Fibroblast of skin of abdomen (primary cell): ENCODE measurements at places on chromosomes 12 and 14.
A peak's percentile ranks its signal among the peaks of the same experiment; 100 is the strongest.

DNA sequence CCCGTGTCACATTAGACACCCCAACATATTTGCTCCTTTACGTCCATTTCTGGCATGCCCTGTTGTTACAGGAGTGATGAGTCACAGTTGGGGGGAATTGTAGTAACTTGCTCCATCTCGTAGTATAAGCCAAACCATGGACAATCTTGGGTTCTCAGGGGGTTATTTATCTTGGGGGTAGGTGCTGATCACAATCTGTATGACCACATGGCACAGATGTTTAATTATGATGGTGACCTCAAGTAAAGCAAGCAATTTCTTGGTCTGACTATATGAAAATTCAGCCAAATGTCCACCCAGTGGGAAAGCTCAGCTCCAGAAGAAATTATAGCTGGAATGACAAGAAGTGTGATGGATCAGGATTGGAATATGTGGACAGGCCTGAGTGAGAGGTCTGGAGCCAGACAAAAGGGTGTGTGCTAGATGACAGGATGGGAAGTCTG lies 32.1 kb upstream of the STON2 start:
- no peak for DNase-seq

DNA sequence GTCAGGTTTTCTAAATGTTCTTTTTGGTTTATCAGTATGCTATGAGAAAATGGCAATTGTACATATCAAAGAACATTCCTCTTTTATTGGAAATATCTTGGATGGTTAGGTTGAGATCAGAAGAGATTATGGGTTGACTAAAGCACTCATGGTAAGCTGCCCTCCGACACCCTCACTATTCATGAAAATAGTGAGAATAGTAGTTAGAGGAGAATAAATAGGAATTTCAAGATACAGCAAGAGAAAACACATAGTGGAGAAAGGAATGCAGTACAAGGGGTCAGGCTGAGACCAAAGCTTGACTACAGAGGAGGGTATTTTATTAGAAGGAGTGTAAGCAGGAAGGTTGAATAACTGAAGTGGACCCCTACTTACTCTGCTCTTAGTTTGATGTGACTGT lies 112.5 kb downstream of the PTPRQ start:
- no peak for DNase-seq

GRCh38 chr12:47237751-47238211 lies 158.0 kb upstream of the AMIGO2 start:
- peak; percentile 52 for DNase-seq

DNA sequence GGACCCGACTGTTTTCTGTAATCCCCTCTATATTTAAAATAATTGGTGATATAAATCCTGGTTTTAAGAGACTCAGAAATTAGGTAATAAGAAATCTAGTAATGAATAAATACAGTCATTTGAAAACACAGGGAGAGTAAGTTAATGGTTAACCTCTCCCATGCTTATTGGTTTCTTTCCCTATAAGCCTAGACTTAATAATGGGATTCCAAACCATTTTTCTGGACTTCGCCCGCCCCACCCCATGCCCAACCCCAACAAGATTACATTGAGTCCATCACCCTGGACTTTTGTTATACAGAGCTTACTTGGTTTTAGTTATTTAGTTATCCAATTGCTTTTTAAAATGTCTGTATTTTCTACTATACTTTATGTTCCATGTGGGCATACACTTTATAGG lies 98.7 kb downstream of the WIF1 start:
- no peak for DNase-seq

DNA sequence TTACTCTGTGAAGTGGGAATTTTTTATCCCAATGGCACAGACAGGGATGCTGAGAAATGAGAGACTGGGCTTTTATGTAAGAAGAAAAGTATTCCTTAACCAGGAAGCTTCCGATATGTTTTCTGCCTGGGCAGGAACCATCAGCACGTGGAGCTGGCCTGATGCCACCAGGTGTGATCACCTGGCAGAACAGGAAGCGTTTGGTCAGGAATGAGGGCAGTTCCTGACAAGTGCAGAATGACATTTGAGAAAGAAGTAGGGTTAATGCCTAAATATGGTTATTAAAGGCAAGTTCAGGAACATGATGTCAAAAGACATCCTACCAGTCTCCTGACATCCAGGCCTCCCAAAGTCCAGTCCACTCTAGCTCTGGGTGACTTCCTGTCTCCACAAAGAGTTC lies 210.3 kb downstream of the NUAK1 start:
- no peak for DNase-seq

GRCh38 chr12:118013283-118013682 lies 3.2 kb upstream of the RFC5 start:
- no peak for DNase-seq

DNA sequence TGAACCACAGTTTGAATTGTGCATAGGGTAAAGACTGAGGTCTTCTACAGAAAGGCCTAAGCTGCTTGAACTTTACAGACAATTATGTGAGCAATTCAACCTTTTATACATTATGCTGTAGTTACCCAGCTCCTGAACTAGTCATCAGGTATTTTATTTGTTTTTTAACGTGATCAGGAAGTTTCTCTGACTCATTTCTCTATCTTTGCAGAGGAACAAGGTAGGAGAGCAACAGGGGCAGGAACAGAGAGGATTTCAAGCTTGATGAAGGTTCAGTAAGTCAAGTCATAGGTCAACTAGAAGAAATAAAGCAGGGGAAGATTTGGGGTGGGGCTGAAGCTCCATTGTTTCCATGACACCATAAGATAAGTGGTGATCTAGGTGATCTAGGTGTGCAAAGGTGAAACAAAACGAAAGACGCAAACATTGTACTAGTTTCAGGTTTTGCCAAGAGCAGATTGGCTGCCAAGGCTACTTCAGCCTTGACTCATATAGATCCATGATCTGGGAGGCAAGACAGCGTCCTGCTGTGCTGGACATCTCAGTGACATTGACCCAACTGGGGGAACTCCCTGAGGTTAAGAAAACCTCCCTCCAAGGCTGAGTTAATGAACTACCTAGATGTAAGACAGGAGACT lies 198.1 kb downstream of the DAD1 start:
- DNase-seq: no peak

DNA sequence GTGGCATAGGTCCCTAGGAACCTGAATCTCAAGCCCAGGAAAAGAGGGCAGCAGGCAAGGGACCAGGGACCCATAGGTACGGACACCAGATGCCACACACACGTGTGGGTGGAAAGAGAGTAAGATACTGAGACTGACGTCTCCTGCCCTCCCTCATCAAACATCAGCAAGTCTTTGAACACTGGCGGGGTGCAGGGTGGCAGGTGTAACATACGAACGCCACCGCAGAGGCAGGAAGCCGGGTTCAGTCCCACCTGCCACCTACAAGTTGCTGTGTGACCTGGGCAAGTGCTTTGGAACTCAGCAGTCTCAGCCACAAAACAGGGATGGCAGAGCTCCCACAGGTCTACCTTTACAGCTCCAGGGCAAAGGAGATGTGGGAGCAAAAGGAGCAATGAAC lies 11.1 kb downstream of the ACTN1 start:
- no peak for DNase-seq

GRCh38 chr12:121530600-121531355 lies 50.0 kb downstream of the KDM2B start:
- peak; percentile 56 for DNase-seq

DNA sequence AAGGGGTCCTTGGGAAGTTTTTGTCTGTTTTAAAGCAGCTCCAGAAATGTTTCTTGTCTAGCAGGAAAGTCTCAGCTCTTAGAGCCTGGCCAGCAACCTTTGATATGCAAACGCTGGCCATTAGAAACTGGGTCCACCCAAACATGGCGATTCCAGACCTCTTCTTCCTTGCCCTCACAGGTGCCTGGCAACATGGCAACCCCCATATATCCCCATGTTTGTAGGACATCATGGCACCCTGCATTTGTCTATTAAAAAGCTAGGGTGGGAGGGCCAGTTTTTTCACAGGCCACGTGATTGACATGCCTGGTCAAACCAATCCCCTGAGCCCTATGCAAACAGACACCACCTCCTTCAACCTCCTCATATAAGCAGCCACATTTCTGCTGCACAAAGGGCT lies 848.7 kb upstream of the FOXG1 start:
- DNase-seq: no peak

- no peak for DNase-seq
Measured at GRCh38 chr14:100042286-100042685, 22.9 kb upstream of the EVL start.

DNA sequence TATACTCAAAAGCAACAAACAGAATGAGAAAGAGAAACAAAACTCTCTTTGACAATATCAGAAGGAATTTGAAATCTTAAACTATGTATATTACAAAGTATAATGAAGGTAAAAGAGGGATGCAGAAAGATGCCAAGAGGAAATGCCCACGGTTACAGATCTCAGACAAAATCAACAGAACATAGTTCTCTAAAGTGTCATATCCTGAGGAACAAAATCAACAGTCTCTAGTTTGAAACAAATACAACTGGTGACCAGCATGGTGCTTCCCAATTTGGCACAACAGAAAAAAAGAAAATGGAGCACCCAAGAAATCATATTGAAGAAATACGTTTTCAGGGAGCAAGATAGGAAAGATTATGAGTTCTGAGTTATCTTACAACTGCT lies 116.5 kb downstream of the METTL25 start:
- DNase-seq: no peak

DNA sequence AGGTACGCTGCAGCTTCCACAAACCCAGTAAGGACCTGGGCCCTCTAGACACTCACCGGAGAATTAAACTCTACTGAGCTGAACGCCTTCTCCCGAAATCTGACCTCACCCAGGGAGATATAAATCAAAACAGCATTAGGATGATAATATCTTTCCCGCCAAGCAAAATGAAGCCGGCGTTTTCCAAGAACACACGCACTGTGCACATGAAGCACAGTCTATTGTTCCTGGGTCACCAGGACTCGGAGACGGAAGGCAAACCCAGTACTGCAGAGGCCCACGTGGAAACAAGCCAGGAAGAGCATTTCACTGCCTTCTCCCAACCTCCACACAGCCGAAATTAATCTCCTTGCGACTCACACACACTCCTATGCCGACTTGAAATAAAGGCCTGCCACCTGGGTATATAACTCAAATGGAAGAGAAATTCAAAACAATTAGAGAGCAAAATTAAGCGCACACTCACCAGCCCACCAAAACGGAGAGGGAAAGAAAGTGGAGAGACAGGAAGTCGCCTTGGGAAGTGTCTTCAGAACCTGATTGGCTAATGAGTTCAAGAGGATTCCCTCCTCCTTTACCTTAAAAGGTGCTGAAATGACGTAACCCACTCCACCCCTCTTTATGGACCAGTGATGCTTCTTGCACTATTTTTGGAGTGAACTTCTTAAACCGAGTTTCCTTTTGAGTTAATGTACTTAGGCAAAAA lies at the start of gene CCNB1IP1:
CCNB1IP1 (minus strand) TSS at position 492 of the 706 bp plus-strand sequence. CDS start 16,756 bp downstream, outside the sequence.
- DNase-seq: peak; percentile 89

- DNase-seq: no peak
Measured at GRCh38 chr14:49446801-49447200, 139.4 kb downstream of the RPS29 start.

GRCh38 chr14:102971314-102971713 lies 48.9 kb downstream of the AMN start:
- no peak for DNase-seq

DNA sequence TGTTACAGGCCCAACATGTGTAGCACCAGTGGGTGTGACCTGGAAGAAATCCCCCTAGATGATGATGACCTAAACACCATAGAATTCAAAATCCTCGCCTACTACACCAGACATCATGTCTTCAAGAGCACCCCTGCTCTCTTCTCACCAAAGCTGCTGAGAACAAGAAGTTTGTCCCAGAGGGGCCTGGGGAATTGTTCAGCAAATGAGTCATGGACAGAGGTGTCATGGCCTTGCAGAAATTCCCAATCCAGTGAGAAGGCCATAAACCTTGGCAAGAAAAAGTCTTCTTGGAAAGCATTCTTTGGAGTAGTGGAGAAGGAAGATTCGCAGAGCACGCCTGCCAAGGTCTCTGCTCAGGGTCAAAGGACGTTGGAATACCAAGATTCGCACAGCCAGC lies 8.6 kb downstream of the BCL2L14 start:
- DNase-seq: peak; percentile 40

- DNase-seq: no peak
Measured at GRCh38 chr12:131147293-131147692, 193.6 kb downstream of the ADGRD1 start.

DNA sequence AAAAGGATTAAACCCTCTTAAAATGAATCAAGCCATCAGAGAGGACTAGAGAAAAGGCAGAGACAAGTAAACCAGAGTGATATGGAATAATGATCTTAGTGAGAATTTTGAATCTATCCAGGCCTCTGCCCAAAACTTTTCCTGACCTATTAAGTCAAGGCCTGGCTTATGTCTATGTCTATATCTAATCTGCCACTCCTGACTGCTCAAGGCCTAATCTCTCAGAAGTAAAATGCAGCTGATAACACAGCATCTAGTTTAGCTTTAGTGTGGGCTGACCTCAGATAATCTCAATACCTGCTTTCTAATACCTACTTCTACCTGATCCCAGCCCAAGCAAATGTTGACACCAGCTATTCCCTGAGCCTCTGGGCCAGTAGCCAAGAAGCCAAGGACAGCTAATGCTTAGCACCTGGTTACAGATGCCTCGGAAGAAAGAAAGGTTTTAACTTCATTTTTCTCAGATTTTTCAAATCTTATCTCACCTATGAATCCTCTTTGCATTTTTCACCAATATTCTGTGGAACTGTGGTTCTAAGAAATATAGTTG lies 1472.5 kb upstream of the SEL1L start:
- no peak for DNase-seq

DNA sequence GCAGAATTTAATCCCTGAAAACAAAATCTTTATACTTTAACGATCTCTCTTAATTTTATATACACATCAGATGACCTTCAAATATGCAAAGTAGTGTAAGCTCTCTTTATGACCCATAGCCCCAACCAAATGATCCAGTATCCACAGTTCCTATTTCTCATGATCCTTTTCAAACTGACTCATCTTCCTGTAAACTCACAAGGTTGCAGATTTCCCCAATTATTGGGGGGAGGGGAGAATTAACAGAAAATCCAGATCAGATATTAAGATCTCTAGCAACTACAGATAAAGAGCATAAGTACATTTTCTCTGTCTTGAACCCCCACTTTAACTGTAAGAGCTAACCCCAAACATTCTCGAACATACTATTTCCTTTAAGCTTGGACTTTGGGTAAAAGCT lies 12.5 kb downstream of the GNS start:
- DNase-seq: peak; percentile 30

DNA sequence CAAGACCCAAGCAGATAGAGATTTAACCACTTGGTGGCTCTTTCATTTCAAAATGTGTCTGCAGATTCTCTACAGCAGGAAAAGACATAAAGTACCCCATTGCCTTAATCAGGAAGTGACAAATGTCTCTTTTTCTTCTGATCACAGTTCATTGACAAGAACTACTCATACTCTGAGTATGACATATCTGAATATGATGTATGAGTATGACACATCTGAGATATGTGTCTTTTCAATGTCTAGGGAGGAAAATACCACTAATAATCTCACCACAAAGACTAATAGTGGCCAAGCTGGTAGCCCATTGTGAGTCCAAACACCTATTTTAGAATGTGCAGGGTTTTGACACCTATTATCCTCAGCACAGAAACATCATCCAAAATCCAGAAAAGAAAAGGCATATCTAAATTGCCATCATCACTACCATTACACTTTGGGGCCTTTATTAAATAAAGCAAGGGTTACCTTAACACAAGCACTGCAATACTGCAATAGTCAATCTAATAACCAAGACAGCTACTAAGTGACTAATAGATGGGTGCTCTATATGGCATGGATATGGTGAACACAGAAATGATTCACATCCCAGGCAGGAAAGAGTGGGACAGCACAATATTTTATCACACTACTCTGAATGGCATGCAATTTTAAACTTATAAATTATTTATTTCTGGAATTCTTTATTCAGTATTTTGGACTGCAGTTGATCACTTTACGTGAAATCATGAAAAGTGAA lies 243.7 kb upstream of the FAR2 start:
- DNase-seq: no peak
